ENCODE measurements at places on chromosomes 1 and 21.

DNA sequence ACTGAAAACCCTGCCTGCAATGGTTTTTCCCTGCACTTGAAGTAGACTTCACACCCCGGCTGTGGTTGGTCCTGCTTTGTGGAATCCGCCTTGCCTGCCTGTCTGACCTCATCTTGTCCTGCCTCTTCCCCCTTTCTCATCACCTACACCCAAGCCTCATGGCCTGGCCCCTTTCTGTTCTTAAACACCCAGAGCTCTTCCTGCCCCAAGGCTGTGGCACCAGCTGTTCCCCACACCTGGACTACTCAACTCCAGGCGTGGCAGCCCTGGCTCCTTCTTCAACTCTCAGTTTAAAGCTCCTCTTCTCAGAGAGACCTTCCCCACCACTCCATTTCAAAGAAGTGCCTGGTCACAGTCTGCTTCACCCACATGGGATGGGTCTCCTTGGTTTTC is 27.0 kb downstream of the KIAA1614 start:
- DNase-seq, result no peak

DNA sequence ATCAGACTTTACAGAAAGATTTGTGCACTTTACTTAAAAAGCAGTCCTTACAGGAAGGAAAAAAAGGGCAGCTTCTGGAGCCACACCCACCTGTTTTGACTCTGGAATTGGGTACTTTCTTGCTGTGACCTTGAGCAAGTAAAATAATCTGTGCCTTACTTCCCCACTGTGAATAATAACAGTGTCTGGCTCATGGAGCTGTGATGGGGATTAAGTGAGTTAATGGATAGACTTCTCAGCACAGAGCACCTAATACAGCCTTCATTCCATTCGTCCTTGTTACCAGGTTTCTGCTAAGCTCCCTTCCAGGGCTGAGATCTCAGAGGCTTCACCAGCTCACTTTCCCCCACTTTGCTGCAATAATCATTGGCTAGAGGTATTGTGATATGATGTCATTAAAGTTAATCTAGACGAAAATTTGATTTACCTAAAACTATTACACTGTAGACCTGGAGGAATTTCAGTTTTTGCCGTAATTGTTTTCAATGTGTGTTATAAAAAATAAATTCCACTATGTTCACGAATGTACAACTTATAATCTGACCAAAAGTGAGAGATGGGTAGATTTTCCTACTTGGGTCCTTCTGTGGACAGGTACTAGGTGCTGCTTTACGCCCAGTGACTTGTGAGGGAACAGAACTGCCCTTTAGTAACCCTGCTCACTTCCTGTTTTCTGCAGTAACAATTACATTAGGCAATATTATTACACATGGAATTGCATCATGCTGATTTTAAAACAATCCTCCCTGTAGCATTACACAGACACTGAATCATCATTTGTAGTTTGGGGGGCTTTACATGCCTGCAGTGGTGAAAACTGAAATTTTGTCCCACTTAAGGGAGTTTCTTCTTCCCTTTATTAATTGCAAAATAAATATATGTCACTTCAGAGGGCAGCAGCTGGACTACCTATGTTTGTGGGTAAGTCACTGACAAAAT is 19.7 kb upstream of the ABCG1 start:
- no peak for DNase-seq

- no peak for DNase-seq
Measured at GRCh38 chr1:110420874-110421793, 13.6 kb upstream of the LAMTOR5 start.

DNA sequence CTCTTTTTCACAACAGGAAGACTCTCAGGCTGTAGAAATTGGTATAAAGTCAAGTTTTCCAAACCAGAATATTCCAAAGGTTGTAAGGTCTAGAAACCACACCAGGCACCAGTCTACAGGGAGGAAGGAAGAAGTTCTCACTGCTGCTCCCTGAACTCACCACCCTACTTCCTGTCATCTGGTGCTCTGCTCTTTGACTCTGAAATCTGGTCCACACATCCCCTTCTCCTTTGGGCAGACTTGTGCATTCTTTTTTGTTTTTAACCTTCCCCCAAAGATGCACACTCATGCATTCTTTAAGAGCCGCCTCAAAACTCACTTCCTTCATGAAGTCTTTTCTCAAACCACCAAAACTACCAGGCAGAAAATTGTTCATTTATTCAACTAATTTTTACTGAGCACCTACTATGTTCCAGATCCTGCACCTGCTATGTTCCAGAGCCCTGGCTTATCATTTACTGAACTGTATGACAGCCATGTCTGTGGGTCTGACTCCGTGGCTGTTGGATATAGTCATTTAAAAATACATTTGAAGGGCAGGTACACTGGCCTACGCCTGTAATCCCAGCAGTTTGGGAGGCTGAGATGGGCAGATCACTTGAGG is 30.1 kb upstream of the EPS15 start:
- DNase-seq, result no peak

- DNase-seq, result no peak
Measured at GRCh38 chr1:11338284-11338924, 65.4 kb downstream of the UBIAD1 start.

- no peak for DNase-seq
Measured at GRCh38 chr1:207366022-207366421, 44.5 kb downstream of the CD55 start.

DNA sequence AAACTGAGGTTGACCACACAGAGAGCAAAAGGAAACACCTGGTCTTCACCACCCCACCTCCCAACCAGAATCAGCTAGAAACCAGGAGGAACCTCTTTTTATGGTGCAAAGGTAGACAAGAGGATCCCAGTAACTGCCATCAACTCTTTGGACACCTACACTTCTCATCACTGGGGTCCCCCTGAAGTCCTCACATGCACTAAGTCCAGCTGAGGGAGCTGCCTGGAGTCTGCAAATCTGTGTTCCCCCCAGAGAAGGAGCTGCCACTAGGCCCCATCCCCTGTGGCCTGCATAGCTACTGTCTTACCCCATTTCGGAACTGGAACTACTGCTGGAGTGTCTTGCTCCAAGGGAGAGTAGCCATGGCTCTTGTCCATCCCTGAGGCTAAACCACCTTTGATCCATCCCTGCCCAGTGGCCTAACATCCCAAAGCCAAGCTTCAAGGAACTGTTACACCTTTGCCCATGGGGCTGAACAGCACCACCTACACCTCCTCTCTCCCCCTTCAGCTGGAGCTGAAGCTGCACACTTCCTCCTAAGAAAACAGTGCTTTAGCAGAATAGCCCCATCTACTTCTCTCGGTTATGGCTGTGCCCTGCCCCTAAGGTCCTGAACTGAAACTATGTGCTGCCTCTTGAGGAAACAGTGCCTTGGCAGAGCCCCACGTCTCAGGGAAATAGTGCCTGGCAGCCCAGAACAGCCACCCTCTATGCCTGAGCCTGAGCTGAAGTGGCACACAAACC is 85.4 kb upstream of the CD53 start:
- DNase-seq, result no peak

DNA sequence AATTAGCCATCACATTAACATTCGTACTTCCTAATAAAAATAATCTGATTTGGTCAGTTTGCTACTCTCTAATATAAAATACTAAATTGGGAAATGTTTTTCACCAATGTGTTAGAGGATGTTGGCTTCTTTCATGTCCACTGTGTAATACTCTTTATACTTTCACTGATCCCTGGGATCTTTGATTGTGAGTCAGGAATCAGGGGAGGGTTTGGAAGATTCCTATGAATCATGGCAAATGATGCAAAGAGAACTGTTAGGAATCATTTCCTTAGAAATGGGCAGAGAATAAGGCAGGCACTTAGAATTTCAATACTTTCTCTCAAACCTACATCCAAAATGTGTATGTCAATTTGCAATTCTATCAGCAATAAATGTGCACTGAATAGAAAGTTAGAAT is 31.0 kb downstream of the KRTAP24-1 start:
- no peak for DNase-seq

DNA sequence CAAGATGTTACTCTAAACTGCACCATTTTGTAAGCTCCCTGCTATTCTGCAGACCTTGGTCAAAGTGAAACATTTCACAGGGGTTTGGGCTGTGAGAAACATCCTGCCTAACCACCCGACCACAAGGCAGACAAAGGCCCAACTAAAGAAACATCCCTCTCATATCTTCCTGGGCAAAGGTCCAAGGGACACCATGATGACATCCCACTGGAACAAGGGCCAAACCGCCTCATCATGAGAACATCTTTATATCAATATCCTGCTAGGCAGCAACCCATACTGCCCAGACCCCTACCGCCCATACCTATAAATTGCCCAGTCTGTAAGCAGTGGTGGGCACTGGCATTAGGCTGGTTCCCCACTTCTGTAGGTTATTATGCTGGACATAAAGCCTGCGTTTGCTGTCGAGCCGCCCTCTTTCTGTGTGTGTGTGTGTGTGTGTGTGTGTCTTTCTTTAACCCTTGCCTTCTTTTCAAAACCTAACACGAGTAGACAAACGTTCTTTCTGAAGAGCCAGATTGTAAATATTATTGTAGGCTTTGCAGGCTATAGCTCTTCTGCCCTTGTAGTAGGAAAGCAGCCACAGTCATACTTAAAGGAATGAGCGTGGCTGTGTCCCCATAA is 1.0 kb upstream of the PPIE start:
- DNase-seq, result no peak

- DNase-seq, result no peak
Measured at GRCh38 chr1:221117133-221117532, 237.9 kb downstream of the HLX start.

- no peak for DNase-seq
Measured at GRCh38 chr1:54246116-54246721, 46.3 kb downstream of the MRPL37 start.

All from stimulated activated CD4-positive, alpha-beta T cell treated with anti-CD3 and anti-CD28 coated beads, Interleukin-1b, Interleukin-23, amount 100 ng/mL, for 24 hours (primary cell).